ENCODE measurements at places on chromosomes 12 and 14.

- no peak for DNase-seq
Measured at GRCh38 chr12:128643155-128643554, 180.6 kb downstream of the SLC15A4 start.

DNA sequence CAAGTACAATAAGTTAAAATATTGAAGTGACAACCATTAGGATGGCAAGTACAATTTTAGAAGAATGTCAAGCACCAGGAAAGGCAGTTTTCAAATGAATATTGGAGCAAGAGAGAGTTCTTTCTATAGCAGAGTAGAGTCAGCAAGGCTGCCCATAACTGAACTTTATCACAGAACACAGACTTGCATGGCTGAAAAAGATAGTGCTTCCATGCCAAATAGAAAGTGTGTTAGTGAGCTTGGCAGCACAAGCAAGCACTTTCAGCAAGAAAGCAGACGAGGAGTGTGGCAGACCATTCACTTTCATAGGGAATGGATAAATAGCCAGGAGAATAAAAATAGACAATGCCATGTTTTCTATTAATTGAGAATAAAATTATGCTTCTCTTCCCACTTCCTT lies 647.0 kb upstream of the MGAT4C start:
- DNase-seq: no peak

DNA sequence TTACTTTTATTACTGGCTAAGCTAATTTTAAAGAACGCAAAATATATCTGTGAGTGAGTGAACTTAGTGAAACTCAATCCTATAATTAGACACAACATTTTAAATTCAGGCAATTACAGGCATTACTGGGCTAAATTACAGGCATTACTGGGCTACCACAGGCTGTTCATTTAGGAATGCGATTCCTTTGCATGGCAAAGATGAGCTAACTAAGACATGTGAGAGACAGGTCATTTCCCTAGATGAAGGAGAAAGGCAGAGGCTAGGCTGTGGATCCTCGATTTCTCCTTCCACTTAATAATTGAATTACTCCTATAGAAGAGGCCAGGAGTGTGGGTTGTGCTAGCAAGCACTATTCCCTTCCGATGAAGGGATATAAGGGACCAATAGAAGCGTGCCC lies 429.4 kb upstream of the LMO3 start:
- DNase-seq: no peak

GRCh38 chr12:87382436-87382835 lies 646.8 kb downstream of the C12orf50 start:
- DNase-seq: no peak

GRCh38 chr12:89960607-89961394 lies 252.2 kb upstream of the ATP2B1 start:
- DNase-seq: no peak

DNA sequence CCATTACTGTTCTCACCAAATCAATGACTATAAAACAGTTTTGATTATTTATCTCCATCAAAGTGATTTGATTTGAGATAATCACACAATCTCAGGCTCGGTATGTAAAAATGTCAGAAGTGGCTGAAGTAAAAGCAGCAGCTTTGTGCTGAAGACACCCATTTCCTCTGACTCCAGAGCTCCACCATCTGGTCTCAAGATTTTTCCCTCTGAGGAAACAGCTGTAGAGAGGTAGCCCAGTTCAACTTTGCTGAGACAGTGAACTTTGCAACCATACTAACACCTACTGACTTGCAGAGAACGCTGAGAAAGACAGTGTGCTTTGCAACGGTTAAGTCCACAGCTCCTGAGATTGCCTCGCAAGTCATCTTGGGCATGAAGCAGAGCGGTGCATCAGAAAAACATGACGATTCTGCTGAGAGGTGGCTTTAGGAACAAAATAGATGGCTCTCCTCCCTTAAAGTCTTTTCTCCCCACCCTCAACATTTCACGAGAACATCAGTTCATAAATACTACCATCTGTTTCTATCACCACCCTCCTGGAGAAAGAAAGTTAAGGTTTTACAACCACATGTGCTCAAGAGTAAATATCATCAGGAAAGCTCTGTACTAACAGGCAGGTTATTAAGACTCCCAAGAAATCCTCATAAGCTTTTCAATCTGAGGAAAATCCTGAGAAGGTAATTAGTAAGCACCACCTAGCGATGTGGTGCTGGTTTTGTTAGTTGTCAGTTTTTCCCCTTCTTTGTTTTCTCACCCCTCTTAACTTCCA lies 34.8 kb downstream of the HIGD1C start:
- peak; percentile 15 for DNase-seq

- DNase-seq: no peak
Measured at GRCh38 chr14:68671909-68672308, 121.0 kb downstream of the ZFP36L1 start.

DNA sequence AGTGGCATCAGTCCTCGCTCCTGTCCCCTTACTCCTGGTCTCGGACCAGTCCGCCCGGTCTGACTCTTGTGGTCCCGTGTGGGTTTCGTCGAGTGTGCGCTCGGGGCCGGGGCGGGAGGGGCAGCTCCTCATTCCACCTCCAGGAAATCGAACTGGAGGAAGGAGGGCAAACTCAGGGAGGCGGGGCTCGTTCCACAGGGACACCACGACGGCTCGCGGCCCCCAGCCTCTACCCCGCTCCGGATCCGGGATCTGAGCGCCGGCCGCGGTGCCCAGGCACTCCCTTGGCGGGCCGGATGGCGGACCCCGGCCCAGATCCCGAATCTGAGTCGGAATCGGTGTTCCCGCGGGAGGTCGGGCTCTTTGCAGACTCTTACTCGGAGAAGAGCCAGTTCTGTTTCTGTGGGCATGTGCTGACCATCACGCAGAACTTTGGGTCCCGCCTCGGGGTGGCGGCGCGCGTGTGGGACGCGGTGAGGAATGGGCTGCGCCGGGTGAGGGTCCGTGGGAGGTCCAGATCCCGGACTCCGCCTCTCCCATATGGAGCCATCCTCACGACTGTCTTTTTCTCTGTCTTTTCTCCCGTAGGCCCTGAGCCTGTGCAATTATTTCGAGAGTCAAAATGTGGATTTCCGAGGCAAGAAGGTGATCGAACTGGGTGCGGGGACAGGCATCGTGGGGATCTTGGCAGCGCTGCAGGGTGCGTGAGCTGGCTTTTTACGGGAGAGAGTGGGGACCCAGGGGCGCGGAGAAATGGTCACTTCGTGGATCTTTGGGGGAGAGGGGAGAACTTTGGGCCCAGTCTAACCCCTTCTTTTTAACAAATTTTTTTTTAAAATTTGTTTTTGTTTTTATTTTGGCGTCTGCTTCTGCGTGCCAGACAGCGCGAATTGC lies at the start of gene EEF1AKMT3:
EEF1AKMT3 (plus strand) TSS at position 186 of the 894 bp plus-strand sequence; CDS start at position 297, 111 bp downstream.
- DNase-seq: no peak

DNA sequence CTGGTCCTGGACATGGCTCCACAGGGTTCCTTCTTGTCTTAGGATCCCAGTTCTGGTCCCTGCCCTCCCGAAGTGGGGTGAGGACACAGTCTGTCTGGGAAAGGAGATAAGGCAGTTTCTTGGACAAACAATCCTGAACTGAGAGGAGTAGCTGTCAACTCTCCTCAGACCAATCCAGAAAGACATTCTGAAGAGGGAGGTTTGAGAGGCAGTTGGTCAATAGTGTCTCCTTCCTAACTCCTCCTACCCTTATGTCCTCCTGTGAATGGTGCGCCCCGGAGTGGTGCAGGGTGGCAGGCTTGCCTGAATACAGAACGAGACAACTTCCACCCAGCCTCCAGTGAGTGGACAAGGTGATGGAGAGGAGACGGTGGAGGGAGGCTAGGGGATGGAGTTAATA lies 15.4 kb upstream of the ASIC1 start:
- no peak for DNase-seq

GRCh38 chr12:95738024-95738611 lies 52.4 kb downstream of the NTN4 start:
- no peak for DNase-seq

DNA sequence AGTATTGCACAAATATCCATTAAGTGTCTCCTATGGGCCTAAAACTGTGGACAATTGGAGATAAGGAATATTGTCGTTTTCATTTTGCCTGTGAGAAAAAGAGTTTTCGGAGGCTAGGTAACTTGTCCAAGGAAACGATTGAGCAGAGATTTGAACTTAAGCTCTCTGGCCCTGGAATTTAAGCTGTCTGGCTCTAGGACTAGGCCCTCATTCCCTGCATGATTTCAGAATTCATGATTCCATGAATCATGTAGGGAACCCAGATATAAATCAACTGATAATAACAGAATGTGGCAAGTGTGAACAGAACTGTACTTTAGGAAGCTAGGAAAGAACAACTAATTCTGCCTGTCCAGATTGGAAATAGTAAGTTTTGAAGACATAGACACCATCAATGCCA lies 940.9 kb downstream of the DIO2 start:
- DNase-seq: no peak

DNA sequence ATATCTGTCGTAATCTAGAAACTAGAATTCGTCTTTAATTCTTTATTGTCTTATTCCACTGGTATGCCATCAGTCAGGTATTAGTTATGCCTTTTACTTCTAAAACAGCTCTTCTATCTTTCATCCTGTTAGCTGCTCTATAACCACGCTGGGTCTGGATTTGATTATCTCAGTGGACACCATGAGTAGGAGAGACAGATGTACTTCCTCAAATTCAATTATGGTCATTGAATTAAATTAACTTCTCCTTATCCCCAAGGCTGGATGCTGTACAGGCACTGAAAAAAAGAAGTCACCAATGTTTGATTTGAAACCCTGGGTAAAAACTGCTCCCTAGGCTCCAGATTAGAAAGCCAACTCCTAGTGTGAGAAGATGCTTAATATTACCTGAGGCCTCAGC lies 107.3 kb downstream of the PIK3C2G start:
- DNase-seq: no peak

DNA sequence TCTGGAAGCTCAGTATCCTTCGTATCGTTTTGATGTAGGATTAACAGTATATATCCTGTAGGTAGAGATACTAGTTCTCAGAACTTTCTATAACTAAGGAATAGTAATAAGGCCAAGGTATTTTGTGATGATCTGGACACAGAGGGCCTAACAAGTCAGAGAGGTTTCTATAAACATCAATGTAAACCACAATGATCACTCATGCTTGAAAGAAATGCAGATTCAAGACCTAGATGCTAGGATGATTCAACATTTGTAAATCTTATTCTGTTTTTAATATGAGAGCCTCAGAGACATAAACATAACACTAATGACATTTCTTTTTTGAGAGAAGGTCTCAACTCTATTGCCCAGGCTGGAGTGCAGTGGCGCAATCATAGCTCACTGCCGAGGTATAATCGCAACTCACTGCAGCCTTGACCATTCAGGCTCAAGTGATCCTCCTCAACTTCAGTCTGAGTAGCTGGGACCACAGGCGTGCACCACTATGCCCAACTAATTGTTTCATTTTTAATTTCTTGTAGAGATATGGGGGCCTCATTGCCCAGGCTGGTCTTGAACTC lies 16.2 kb downstream of the SUPT16H start:
- DNase-seq: no peak

- no peak for DNase-seq
Measured at GRCh38 chr14:100849115-100849781, 23.3 kb downstream of the MEG3 start.

- no peak for DNase-seq
Measured at GRCh38 chr12:15962760-15963159, 51.6 kb downstream of the DERA start.

- no peak for DNase-seq
Measured at GRCh38 chr12:9404031-9404430, 195.8 kb upstream of the PZP start.

DNA sequence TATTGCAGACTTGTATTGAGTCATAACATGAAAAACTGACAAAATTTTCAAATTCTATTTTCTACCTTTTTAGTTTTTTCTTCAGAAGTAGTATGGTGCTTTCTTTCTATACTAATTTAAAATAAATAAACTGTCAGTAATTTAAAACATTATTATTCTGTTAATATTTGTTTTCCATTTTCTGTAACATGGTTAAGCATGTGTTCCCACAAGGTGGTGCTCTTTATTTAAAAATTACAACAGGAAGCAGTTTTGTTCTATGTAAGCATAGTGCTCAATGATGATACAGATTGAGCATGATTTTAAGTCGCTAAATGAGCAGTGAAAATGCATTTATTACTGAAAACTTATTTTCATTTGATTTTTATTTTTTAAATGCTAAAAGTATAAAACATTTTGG lies 114.6 kb downstream of the PPFIA2 start:
- peak; percentile 33 for DNase-seq

DNA sequence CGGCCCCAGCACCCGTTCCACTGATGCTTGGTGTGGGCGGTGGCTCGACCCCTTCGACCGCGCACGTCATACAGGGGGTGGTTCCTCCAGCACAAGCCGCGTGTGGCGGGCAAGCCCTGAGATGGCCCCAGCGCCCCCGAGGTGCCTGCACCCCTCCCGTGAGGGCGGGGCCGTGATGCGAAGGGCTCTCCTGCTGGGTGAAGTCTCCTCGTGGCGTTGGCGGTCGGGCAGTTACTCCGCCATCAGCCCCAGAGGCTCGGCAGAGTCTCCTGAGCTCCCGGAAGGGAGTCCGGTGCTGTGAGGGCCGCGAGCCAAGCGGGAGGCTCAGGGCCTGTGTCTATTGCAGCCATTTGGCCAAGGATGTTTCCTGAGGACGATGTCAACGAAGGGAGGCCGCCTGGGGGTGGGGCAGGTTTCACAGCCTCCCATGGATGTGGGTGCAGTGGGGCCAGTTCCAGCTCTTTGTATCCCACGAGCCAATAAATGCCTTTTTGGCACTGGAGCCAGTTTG lies 78.1 kb upstream of the GALNT9 start:
- DNase-seq: no peak

GRCh38 chr14:98946940-98947339 lies 325.1 kb downstream of the BCL11B start:
- no peak for DNase-seq

DNA sequence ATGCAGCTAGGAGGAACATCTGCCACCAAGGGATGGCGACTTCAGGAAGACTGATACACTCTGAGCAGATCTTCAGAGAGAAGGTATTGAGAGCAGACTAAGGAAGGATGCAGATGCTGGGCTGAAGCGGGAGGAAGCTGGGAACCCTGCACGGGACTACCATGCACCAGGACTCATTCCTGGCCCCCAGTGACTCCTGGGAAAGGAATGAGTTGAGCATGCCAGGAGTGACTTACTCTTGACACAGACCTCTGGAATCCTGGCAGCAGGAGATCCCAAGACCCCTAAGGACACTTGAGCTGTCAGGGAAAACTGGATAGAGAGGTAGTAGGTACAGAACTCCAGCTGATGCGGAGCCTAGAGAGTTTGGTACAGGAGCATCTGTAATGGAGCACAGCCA lies 336.1 kb downstream of the RPS29 start:
- DNase-seq: no peak

GRCh38 chr12:26938701-26939062 lies 412 bp downstream of the FGFR1OP2 start:
- DNase-seq: peak; percentile 3

GRCh38 chr12:120229487-120230325 lies 28.8 kb upstream of the RPLP0 start:
- no peak for DNase-seq

DNA sequence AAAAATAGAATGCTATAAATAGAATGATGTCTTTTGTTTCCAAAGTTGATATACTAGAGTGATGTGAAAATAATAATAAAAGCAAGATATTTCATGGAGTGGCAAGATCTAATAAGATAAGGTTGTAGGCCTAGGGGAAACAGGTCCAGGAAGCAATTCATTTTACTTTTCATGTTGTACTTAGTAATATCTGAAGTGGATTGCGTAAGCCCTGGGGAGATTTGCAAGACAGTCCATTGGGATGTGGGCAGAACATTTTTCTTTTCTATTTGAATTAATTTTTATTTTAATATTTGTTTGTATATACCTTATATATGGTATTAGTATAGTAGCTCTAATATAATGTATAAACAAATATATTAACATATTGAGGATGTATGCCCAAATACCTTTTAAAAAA lies 7.5 kb downstream of the NUBPL start:
- no peak for DNase-seq

All from HCT116 (cell line).